ENCODE measurements at places on chromosomes 7 and 10. TPM values are rescaled to one million over a fixed set of nuclear protein-coding genes. Genes with fewer than 3 reads are reported as not detected.

- no peak for DNase-seq
Observed at GRCh38 chr7:18515067-18515466, 19.5 kb downstream of the HDAC9 start.

DNA sequence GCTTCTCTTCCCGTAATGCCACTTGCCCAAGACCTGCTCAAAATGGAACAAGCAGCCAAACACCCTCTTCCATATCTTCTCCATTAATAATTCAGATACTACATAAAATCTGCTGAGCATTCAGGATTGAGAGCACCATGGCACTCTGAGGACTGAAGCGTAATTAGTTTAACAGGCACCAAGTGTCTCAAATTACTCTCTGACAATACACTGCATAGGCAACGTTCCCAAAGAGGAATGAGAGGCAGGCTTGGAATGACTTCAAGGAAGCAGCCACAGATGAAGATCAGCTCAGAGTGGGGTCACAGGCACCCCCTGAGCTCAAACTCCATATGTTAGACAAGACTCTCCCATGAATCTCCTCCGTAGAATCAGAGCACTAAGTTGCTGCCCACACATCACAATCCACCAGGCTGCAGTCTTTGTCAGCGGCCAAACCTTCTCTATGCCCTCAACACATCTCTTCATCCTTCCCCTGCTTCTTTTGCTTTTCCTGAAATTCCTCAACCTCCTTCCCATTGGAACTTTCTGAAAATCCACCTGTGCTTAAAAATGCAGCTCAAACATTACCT is 4.7 kb upstream of the ABLIM1 start:
- DNase-seq, result no peak

DNA sequence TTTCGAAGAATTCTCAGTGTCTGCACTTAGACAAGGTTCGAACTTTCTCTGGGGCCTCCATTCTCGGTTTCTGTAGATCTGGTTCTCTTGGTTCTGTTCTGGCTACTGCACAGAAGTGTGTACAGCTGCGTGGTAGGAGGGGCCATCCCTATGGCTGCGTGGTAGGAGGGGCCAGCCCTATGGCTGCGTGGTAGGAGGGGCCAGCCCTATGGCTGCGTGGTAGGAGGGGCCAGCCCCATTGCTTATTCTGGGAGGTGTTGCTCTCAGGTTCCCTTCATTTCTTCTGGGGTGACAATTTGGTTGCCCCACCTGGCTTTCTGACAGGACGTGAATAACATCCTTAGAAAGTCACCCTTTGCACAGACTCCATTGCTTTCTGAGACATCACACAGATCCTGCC is 65.2 kb upstream of the CHST15 start:
- DNase-seq, result peak; percentile 17

- DNase-seq, result peak; percentile 49
Observed at GRCh38 chr10:114550756-114551635, 107.1 kb downstream of the ABLIM1 start.

DNA sequence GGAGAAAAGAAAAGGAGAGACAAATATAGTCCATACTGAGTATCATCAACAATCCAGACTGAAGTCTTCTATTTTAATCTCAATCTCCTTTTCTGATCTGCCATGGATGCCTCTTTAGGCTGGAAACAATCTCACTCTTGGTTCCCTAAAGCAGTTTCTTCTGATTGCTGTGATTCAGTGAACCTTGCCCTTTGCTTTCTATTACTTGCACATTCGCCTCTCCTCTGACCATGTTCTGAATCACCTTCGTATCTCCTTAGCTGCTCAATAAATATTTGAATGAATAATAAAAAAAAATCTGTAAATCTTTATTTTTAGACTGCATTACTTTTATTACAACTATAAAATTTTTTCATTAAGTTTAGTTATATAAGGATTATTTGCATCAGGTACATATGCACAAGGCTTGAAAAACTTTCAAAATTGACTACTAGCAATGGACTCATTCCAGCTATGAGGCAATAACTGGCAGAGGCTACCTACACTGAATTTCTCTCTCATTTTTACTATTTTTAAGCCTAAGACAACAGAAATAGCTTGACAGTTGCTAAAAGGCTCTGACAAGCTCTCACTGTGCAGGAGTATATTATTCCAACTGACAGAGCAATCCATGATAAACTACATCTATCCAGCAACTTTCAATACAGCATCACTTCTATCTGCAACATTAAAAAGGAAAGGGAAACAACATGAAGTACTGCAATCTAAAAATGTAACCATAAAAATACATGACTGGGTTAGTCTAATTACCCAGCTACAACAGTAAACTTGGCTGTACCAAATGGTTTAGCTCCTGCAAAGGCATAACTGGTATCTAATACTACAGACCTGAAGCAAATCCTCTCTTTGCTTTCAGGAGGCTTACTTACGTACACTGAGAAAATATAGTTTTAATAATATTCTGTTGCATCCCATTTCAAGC is 25.6 kb downstream of the TM9SF3 start:
- DNase-seq, result no peak

GRCh38 chr7:129213828-129214227 is 11.0 kb upstream of the AHCYL2 start:
- DNase-seq, result no peak

- DNase-seq, result no peak
Observed at GRCh38 chr10:29569795-29570194, 65.0 kb downstream of the SVIL start.

DNA sequence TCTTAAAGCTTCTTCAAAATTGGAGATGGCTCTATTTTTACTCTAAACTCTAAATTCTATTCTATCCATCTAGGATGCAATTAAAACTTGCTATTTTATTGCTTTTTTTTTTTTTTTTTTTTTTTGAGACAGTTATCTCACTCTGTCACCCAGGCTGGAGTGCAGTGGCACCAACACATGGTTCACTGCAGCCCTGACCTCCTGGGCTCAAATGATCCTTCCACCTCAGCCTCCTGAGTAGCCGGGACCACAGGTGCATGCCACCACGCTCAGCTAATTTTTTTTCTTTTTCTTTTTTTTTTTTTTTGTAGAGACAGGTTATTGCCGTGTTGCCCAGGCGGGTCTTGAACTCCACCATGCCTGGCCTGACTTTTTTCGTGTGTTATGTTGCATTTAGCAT is 41.2 kb downstream of the DNAJC1 start:
- no peak for DNase-seq

GRCh38 chr10:115654961-115655360 is 561.8 kb downstream of the ATRNL1 start:
- no peak for DNase-seq

DNA sequence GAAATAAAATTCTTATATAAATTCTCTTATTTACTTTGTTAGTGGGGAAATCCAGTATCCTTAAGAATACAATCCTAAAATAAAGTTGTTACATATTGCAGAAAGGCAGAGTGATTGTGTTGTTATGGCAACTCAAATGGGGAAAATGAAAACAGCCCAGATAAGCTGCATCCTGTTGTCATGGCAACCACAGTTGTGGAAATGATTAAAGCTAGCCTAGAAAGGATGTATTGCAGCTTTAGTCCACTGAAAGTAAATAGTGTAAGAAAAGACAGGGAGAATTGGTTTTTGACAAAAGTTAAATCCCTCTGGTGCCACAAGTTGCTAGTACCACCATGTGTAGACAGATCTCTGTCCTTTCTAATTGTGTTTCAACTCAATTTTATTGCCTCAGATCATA is 43.2 kb downstream of the BTRC start:
- DNase-seq, result no peak

GRCh38 chr7:153698046-153698445 is 354.2 kb upstream of the DPP6 start:
- no peak for DNase-seq

DNA sequence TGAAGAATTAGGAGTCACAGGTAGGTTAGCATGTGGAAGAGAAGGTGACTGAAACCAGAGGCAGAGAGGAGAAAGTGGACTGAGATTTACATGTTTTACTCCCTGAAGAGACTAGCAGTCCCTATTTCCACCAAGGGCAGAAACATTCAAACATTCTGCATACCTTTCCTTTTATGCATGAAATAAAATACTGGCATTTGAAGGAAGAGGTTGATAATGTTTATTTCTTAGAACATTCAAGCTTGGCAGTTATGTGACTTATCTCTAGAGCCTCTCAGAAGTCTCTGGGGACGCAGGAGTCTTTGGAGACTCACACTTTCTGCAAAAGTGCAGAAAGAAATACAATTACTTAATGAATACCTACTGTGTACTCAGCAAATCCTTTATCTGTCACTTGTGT is 507.1 kb upstream of the C7orf33 start:
- no peak for DNase-seq

DNA sequence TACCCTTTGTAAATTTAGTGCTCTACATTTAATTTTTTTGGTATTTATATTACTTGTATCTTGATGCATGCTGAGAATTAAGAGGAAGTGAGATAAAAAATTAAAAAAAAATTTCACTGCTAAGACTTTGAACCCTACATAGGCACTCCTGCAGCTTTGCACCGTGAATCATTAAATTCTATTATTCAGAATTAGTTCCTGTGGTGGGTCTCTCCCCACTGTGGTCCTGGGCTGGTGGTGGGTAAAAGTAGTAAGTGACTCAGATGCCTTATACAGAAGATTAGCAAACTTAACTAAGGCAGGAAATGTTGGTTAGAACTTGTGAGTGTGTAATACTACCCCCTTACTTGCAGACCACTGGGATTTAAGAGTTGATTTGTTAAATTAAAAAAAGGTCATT is 72.6 kb downstream of the AP3M1 start:
- no peak for DNase-seq

DNA sequence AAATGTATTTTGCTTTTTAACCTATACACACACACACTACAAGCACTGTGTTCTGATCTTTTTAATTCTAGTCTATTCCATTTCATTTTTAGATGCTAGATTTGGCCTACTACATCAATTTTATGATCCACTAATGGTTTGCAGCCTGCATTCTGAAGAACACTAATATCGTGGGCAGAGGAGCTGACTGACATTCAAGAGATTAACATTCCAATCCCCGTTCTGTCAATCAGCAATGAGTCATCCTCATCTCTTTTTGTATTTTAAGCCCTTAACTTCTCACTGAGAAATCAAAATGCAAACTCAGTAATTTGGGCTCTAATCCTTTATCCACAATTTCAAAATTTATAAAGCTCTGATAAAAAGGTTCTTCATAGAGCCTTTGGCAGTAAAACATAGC is 47.1 kb upstream of the GAD2 start:
- no peak for DNase-seq

GRCh38 chr7:101814991-101815825 is 2.2 kb upstream of the CUX1 start:
- peak; percentile 89 for DNase-seq

GRCh38 chr7:82441669-82442478 is 1.7 kb downstream of the CACNA2D1 start:
- no peak for DNase-seq

DNA sequence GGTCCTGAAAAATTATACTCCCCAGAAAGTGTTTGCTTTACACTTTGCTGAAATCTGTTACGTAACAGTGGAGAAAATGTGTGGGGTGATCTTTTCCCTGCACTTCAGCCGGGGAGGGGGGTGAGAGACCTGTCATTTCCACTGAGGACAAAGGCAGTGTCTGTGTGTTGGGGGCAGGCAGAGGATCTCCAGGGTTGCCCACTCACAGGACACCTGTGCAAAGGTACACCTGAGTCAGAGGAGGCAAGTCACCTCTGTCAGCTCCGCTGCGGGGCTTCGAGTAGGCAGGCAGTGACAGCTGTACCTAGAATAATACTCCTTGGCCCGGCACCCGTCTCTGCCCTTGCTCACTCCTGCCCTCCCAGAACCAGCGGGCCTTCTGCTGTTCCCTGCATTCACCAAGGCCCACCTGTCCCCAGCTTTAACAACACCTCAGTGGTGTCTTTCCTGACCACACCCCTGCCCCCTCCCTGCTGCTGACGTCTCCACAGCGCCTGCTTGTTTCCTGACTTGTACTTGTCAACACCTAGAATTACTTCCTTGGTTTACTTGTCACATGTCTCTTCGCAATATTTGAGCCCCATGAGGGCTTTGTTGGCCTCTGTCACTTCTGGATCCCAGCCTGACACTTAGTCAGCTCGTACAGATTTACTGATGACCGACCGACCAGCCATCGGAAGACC is 159.2 kb downstream of the NEURL1 start:
- no peak for DNase-seq

- no peak for DNase-seq
Observed at GRCh38 chr10:62696798-62697197, 107.7 kb upstream of the ADO start.

DNA sequence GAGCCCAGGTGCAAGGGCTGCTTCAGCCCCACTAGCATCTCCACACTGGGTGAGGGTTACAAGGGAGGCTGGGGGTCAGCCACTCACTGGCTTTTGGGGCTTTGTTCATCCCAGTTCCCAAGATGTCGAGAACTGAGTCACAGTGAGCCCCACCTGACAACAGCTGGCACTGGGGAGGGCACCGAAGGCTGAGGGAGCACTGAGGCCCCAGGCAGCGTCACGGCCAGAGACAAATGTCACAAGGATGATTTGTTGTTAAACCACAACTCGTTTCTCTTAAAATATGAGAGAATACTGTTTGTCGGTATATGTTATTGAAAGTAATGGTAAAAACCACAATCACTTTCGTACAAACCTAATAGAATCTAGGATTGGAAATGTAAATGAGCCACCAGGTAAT is 219.9 kb downstream of the CELF2 start:
- DNase-seq, result no peak

DNA sequence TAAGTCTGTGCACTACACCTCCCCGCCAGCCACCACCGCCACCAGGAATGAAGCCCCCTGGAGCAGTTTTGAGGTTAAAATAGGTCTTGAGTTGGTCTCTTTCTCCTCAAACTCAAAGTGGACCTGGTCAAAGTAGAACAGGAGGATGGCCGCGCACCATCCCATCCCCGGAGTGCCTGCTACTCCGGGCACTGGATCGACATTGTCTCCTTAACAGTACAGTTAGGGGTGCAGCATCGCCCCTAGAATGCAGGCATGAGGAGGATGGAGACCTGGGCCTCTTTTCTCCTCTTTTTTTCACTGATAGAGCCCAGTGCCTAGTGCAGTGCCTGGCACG is 145.5 kb downstream of the SLIT1 start:
- DNase-seq, result no peak

GRCh38 chr7:98329100-98329790 is 47.8 kb downstream of the BRI3 start:
- no peak for DNase-seq

DNA sequence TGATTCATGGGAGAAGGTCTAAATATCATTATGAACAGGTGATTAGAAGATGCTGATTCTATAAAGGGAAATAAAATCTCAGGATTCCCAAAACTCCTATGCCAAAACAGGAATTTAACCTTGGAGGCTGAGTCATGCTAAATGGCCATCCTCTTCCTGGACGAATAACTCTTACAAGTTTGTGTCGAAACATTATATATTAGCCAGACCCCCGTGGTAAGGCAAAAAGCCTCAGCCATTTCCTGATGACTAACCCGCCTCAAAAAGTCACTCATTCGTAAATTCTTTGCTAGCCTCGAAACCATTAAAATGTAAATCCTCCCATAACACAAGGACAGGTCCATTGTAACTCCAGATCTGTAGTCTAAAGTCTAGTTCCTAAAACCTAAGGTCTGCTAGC is 32.0 kb downstream of the CUL2 start:
- no peak for DNase-seq

Gene NKX2-3
- total RNA-seq, result not detected

Gene MDH2
- total RNA-seq, result 121 TPM

Gene RTKN2
- total RNA-seq, result 0.67 TPM

Gene PGAM1
- total RNA-seq, result 242 TPM

Gene BRI3
- total RNA-seq, result 34.2 TPM

Gene PNLIPRP3
- 60.8 TPM for total RNA-seq

Gene TMEM273
- total RNA-seq, result 3.2 TPM

Gene PNLIPRP1
- total RNA-seq, result not detected

Gene GCK
- 1.2 TPM for total RNA-seq

Gene NODAL
- total RNA-seq, result not detected
